ENCODE measurements at places on chromosomes 3 and 15.

GRCh38 chr3:141561426-141562034, 74.7 kb downstream of the RASA2 start:
- DNase-seq = no peak

DNA sequence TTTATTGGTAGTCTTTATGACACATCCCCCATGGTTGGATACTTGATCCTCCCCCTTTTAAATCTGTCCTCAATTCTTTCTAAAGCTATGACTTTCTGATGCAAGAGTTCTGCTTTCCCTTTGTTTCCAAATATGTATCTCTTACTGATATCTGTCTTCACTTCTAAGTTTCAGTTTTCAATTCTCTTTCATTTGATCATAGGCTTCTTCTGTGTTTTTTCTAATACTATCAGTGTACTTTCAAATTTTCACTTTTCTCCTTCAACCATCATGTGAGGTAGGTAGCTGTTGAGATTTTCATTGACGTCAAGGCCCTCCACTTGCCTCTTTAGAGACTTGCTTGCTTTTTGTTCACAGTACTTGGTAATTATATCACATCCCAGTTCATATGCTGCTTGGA, 436.5 kb downstream of the CNTN4 start:
- no peak for DNase-seq

GRCh38 chr3:162338514-162338913, 841.9 kb downstream of the OTOL1 start:
- no peak for DNase-seq

- no peak for DNase-seq
Measured at GRCh38 chr3:149234671-149235245, 13.1 kb upstream of the CP start.

- DNase-seq = peak; percentile 49
Measured at GRCh38 chr15:67884514-67885174, 44.8 kb upstream of the RNU6-1 start.

DNA sequence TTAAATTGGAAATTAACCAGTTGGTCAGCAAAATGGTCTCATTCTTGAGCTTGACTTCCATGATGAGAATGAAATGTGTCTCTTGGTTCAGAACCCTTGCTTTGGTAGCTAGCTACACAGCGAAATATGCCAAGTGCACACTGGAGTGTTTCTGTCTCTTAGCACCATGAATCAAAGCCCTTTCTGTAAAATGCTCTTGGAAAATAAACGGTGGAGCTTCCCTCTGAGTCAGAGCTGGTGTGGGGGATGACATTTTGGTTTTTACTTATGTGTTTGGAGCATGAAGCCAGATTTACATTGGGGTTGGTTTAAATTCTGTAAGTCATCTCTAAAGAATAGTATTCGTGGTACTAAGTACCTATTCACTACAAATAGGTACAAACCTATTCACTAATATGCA, 85.1 kb upstream of the NANOGP8 start:
- DNase-seq = no peak

- DNase-seq = no peak
Measured at GRCh38 chr15:71687902-71688508, 122.3 kb upstream of the NR2E3 start.

GRCh38 chr3:143208976-143209714, 89.6 kb downstream of the CHST2 start:
- DNase-seq = no peak
